ENCODE measurements at places on chromosomes 12 and 14.

DNA sequence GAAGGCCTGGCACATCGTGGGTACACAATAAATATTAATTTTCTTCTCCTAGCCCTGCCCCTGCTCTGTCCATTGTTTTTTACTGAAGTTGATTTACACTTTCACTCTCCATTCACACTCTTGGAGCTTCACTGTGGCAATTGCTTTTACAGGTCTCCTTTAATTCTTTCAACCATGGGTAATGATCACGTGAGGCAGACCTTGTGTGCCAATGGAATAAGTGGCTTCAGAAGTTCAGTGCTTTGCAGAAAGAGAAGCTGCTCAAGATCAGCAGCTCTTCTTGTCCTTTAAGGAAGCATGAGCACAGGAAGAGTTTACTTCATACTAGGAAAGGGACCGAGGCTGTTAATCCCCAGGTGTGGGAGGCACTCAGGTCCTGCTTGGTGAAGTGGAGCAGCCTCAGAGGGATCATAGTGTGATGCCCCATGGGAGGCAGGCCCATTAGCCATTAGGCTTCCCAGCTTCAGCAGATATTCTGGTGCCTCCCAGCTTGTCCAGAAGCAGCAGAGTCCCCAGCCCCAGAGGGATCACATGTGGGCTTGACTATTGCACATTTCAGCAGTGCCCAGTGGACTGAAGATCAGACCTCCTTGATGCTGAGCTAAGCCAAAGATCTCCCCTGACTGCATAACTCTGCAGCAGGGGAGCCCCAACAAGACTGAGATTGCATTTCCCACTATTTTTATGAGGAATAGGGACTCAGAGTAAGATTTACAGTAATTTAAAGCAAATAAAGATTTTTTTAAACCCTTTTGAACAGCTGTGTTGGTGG lies 5.0 kb upstream of the SLC35F4 start:
- no peak for DNase-seq
- H3K4me1 ChIP-seq: no peaks in the 10 kb centered on the region
- no peak overlapping the region for H3K27ac ChIP-seq

DNA sequence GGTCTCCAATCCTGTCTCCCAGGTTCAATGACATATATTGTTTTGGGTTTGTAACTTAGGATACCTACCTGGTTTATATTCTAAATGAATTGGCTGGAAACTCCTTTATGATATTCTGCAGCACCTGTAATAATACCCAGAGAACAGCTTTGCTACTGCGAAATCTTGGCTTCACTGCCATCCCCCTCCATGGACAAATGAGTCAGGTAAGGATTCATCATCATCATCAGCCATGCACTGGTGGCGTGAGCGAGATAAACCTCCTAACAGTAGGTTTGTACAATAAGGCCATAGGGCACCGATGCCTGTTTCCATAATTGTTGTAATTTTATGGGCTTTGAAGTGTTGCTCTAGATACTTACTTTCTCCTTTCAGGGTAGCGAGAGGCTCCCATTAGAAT lies 10.7 kb downstream of the DDX47 start:
- no peak overlapping the region for H3K27ac ChIP-seq
- no peak overlapping the region for H3K4me3 ChIP-seq

- no peaks in the 10 kb centered on the region for H3K36me3 ChIP-seq
- no peaks in the 10 kb centered on the region for H3K4me1 ChIP-seq
- DNase-seq: no peak
Observed at GRCh38 chr12:92244036-92244435, 98.4 kb upstream of the BTG1 start.

DNA sequence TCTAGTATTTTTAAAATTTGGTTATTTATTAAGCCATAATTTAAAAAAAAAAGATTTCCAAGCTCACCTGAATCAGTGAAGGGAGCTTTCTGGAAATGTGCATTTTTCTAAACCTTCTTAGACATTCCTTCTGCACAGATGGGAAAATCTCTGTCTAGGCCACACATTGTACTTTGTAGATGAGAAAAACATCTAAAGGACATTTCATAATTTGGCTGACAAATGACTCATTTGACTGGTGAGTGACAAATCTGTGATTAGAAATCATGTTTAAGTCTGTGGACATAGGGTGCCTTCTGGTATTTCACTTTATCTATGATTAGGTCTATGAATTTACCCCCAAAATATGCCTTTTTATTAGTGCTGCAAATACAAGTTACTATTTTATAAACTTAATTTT lies 1044.9 kb upstream of the FLRT2 start:
- no peak for DNase-seq
- no peaks in the 10 kb centered on the region for H3K27me3 ChIP-seq
- H3K4me3 ChIP-seq: no peak overlapping the region
- H3K27ac ChIP-seq: no peak overlapping the region
- no peaks in the 10 kb centered on the region for H3K4me1 ChIP-seq

DNA sequence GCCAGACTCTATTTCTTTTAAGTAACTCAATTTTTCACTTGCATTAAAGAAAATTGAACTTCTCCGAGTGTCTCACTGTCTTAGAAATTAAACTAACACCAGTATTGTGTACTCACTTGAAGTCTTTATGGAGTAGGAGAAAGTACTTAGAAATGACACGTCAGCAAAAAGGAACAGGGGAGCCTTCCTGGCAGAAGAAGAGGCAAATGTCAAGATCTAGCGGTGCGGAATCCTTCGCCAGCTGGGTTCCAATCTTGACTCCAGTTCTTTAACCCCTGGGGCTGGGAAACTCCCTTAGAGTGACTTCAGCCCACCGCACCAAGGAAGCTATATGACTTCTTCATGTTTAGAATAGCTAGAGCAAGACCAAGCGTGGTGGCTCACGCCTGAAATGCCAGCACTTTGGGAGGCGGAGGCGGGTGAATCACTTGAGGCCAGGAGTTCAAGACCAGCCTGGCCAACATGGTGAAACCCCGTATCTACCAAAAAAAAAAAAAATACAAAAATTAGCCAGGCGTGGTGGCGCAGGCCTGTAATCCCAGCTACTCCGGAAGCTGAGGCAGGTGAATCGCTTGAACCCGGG lies 34.4 kb downstream of the WBP11 start:
- H3K4me1 ChIP-seq: peaks cover 4% of the 10 kb centered on the region
- peak overlapping the region; percentile 95 for H3K27ac ChIP-seq
- H3K4me3 ChIP-seq: peak overlapping the region; percentile 80
- no peaks in the 10 kb centered on the region for H3K36me3 ChIP-seq
- H3K27me3 ChIP-seq: no peaks in the 10 kb centered on the region
- peak; percentile 40 for DNase-seq

GRCh38 chr14:63383776-63384367 lies 65.1 kb upstream of the GPHB5 start:
- peaks cover 50% of the 10 kb centered on the region for H3K36me3 ChIP-seq
- H3K27ac ChIP-seq: no peak overlapping the region
- no peaks in the 10 kb centered on the region for H3K27me3 ChIP-seq

- peak overlapping the region; percentile 89 for H3K27ac ChIP-seq
- H3K4me3 ChIP-seq: peak overlapping the region; percentile 96
- DNase-seq: peak; percentile 71
- H3K27me3 ChIP-seq: no peaks in the 10 kb centered on the region
- no peaks in the 10 kb centered on the region for H3K36me3 ChIP-seq
Observed at GRCh38 chr12:20368651-20369304, 441 bp downstream of the PDE3A start.

DNA sequence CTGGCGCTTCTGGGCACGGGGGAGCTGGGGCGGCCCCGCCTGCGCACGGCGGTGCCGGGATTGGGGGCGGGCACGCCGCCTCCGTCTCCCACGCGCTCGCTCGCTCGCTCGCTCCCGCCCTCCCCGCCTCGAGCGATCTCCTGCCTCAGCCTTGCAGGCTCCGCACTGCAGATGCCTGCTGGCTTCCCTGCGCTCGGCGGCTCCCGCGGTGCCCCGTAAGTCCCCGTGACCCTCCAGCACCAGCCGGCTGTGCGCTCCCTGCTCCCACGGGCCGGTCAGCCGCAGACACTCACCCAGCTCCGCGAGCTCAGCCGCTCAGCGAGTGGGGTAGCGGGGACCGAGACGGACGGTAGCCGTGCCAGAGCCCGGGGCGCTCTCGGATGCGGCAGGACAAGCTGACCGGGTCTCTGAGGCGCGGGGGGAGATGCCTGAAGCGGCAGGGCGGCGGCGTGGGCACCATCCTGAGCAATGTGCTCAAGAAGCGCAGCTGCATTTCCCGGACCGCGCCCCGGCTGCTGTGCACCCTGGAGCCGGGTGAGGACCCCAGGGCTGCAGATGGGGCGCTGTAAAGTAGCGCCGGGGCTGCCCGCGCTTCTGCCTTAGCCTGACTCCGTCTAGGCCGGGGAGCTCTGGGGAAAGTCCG lies at the start of gene TBC1D30:
Gene TBC1D30 (plus strand): TSS at position 148 of the 643 bp plus-strand sequence. CDS start 233 bp downstream, at position 381.
- H3K4me3 ChIP-seq: peak within 1 kb of the TSS; percentile 35
- DNase-seq: no peak
- H3K4me1 ChIP-seq: peaks cover 17% of the 10 kb centered on the region
- H3K36me3 ChIP-seq: no peaks in the 10 kb centered on the region

GRCh38 chr14:33916663-33917565 lies 34.0 kb downstream of the EGLN3 start:
- H3K27ac ChIP-seq: no peak overlapping the region
- no peak overlapping the region for H3K4me3 ChIP-seq
- no peaks in the 10 kb centered on the region for H3K27me3 ChIP-seq

DNA sequence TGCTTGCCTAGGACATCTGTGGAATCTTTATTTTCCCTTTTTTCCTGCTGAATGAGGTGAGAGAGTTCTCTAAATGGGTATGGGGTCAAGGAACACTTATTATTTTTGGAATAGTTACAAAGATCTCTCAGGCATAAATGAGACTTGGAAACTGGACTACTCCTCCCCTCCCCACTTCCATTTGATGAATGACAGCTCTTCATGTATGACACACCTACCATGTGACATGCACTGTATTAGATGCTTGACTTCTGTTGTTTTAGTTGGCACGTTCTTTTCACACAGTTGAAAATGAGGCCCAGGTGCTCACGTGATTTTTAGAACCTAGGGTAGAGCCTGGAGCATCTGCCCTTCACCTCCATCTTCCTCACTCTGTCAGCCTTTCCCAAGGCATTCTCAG lies 62.4 kb downstream of the VCPKMT start:
- no peak for DNase-seq
- no peak overlapping the region for H3K27ac ChIP-seq
- no peak overlapping the region for H3K4me3 ChIP-seq

DNA sequence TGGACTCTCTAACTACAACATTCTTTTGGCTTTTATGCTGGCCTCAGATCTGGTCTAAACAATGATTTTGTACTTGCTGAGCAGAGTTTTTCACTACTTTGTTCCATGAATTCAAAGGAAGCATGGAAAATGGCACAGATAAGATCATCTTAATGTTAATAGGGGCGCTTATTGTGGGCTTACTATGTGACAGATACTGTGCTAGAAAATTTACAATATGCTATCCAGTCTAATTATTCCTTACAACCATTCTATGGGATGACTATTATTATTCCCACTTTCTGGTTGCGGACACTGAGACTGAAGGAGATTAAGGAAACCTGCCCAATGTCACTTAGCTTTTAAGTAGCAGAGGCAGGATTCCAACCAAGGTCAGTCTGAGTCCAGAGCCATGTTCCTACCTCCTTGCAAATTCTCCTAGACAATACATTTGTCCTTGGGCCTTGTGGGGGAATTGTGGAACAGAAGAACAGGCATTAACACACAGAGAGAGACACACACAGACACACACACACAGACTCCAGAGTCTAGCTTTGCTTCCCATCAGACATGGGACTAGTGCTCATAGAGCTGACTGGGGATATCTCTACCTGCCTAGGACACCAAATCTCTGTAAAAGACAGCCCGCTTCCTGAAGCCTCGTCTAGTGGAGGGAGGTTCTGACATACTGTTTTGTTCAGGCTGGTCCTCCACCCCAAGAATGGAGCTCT lies 107.7 kb downstream of the SLC38A1 start:
- H3K27ac ChIP-seq: peak overlapping the region; percentile 58
- no peaks in the 10 kb centered on the region for H3K36me3 ChIP-seq
- peaks cover 18% of the 10 kb centered on the region for H3K4me1 ChIP-seq
- no peak overlapping the region for H3K4me3 ChIP-seq
- no peaks in the 10 kb centered on the region for H3K27me3 ChIP-seq
- DNase-seq: no peak

DNA sequence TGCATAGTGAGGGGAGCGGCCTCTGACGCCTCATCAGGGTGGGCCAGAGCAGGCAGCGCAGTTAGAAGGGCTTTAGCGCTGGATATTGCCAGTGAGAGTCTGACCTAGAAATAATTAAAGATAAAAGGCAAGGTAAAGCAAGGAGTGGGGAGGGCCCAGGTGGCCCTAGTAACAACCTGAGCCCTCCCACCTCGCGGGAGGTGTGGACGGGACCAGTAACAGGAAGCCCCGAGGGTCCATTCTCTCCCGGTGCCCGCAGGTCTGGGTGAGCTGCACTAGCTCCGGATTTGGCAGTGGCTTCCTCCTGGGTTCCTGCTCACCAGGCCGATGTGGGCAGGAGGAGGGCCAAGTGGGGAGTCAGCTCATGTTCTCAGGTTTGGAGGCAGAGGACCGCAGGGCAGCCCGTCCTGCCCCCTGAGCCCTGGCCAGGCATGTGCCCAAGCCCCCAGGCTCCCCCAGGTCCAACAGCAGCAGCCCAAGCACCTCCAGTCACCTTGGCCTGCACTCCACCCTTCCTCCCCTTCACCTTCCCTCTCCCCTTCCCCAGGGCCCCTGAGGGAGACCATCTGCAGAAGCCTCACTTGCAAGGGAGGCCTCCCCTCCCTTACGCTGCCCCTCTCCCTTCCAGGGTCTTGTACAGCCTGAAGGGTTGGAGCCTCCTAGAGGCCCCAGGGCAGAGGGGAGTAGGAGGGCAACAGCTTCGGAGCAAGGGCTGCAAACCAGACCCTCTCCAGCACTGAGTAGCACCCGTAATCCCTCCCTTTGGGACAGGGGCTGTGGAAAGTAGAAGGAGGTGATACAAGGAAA lies 144.3 kb upstream of the FKBP4 start:
- H3K27me3 ChIP-seq: peaks cover 11% of the 10 kb centered on the region
- no peaks in the 10 kb centered on the region for H3K36me3 ChIP-seq
- no peak overlapping the region for H3K27ac ChIP-seq
- no peak overlapping the region for H3K4me3 ChIP-seq
- no peak for DNase-seq

- H3K27me3 ChIP-seq: peaks cover 3% of the 10 kb centered on the region
- H3K36me3 ChIP-seq: no peaks in the 10 kb centered on the region
- no peak overlapping the region for H3K4me3 ChIP-seq
- H3K27ac ChIP-seq: no peak overlapping the region
- no peaks in the 10 kb centered on the region for H3K4me1 ChIP-seq
Observed at GRCh38 chr14:61202124-61202523, 79.0 kb downstream of the TMEM30B start.

DNA sequence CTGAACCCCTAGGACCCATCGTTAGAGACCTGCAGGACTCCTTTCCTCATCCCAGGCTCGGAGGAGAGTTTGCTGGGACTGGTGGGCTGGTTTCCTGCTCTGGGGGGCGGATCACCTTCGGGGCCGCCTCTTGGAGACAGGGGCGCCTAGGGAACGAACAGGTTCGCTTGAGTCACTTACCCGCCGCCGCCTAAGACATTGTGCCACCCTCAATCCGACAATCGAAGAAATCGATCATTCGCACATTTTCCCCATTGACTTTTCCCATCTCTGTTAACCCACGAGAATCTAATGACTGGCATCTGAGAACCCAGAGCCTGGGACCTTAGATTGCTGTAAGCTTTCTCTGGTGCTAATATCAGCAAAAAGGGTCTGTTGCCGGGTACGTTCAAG lies 322 bp downstream of the SLC39A9 start:
- H3K4me3 ChIP-seq: peak overlapping the region; percentile 95
- no peaks in the 10 kb centered on the region for H3K4me1 ChIP-seq
- no peaks in the 10 kb centered on the region for H3K27me3 ChIP-seq
- H3K36me3 ChIP-seq: peaks cover 20% of the 10 kb centered on the region

GRCh38 chr12:28998662-28999120 lies 150.4 kb upstream of the FAR2 start:
- no peak overlapping the region for H3K4me3 ChIP-seq
- H3K27ac ChIP-seq: no peak overlapping the region
- DNase-seq: no peak
- H3K4me1 ChIP-seq: no peaks in the 10 kb centered on the region

Data from large intestine (tissue), 12 donors.